Esophagus muscularis mucosa (tissue), 4 donors: ENCODE measurements at places on chromosomes 6 and 20.

- no peak for DNase-seq
These were observed 191.6 kb upstream of the CCN2 start for GRCh38 chr6:132142768-132143167.

GRCh38 chr6:106275692-106276091 is 49.9 kb downstream of the ATG5 start:
- DNase-seq: no peak

GRCh38 chr6:56366141-56366852 is 118.9 kb upstream of the COL21A1 start:
- no peak for DNase-seq

- no peak for DNase-seq
These were observed 193.4 kb downstream of the SYNDIG1 start for GRCh38 chr20:24662752-24663365.

GRCh38 chr6:81242624-81243023 is 509.9 kb downstream of the TENT5A start:
- no peak for DNase-seq

- DNase-seq: no peak
These were observed 1.2 kb downstream of the TCFL5 start for GRCh38 chr20:62860391-62860923.

DNA sequence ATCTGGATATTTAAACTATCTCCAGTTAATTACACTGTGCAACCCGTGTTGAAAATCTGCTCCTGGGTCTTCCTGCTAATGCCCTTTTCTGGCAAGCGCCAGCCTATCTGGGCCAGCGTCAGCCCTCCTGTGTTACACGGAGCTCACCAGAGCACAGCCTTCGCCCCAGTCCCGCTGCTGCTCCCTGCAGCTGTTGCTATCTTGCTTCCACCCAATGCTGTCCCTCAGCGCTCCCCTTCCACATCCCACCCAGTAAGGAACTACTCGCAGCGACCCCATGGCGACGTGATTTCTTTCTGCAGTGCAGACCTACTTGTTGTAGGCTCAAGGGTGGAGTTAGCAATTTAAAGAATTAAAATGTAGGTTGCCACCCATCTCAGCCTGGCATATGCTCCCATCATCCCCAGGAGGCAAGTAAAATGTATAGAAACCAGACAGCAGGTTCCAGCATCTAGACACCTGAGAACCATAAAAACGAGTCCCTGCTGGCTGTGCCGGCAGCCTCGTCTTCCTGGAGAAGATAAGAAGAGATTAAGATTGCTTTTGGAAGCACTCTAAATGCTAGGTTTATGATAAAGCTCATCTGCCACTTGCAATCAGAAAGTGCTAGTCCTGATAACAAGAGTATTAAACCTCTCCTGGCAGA is 254.3 kb upstream of the FOXQ1 start:
- no peak for DNase-seq

GRCh38 chr20:63625771-63626423 is 1.0 kb downstream of the GMEB2 start:
- no peak for DNase-seq

GRCh38 chr6:27332692-27333641 is 20.9 kb upstream of the POM121L2 start:
- DNase-seq: no peak

GRCh38 chr20:32190616-32191415 is 16.7 kb downstream of the PLAGL2 start:
- no peak for DNase-seq

GRCh38 chr20:16104783-16105182 is 468.5 kb downstream of the KIF16B start:
- no peak for DNase-seq

GRCh38 chr6:105831311-105832097 is 254.6 kb upstream of the PRDM1 start:
- no peak for DNase-seq

GRCh38 chr6:53532942-53533341 is 12.0 kb downstream of the GCLC start:
- no peak for DNase-seq

- DNase-seq: no peak
These were observed 1212.1 kb upstream of the CITED2 start for GRCh38 chr6:140586426-140587061.

DNA sequence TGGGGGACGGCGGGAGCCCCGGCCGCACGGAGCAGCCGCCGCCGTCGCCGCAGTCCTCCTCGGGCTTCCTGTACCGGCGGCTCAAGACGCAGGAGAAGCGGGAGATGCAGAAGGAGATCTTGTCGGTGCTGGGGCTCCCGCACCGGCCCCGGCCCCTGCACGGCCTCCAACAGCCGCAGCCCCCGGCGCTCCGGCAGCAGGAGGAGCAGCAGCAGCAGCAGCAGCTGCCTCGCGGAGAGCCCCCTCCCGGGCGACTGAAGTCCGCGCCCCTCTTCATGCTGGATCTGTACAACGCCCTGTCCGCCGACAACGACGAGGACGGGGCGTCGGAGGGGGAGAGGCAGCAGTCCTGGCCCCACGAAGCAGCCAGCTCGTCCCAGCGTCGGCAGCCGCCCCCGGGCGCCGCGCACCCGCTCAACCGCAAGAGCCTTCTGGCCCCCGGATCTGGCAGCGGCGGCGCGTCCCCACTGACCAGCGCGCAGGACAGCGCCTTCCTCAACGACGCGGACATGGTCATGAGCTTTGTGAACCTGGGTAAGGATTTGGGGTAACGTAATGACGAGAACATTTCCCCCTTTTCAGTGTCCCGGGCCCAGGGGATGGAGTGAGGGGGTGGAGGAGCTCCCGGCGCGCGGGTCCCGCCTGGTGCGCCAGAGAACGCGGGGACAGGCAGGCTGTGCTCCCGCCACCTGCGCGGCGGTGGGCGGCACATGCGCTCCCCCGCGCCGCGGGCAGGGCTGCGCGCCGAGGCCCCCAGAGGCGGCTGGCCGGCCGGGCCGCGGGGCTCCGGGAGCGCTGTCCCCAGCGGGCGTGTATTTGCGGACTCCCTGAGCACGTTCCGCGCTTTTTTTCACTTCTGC is 1.4 kb downstream of the BMP6 start:
- peak; percentile 85 for DNase-seq

DNA sequence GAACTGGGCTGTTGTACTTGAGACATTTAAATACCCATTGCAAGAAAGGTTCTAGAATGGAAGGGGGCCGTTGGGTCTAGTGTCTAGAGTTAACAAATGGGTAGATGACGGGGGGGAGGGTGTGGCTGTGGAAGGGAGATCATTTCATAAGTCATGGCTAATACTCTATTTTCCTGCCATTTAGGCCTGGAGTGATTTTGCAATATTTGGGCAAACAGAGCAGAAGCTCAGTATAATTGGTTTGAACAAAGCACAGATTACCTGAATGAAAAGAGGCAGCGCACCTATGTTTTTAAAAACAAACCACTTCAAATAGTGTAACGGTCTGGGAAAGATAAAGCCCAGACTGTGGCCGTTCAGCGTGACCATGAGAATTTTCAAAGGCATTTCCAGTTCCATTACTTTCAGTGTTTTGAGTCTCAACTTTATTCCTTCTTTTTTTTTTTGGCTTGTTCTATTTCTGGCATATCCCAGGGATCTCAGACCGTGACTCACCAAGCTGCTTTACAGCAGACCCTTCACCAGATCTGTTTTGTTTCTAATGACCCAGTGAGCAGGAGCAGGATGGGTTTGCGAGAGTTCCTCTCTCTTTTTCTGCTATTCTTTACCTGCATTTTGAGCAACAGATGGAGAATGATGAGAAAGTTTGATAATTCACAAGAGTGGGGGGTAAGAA is 73.7 kb downstream of the LYRM2 start:
- no peak for DNase-seq

GRCh38 chr6:143180826-143181225 is 120.1 kb downstream of the AIG1 start:
- no peak for DNase-seq

- no peak for DNase-seq
These were observed 295.3 kb downstream of the PRL start for GRCh38 chr6:22001396-22002027.

- DNase-seq: no peak
These were observed 11.5 kb downstream of the BPI start for GRCh38 chr20:38315290-38315966.

GRCh38 chr20:62938105-62938888 is at the start of gene GID8:
Gene GID8 (plus strand): TSS chr20:62938147. CDS start chr20:62941503, 3,356 bp downstream.
- no peak for DNase-seq
